Astrocyte (in vitro differentiated cells and primary cell): ENCODE measurements at places on chromosomes 2 and 18. TPM values are rescaled to one million over a fixed set of nuclear protein-coding genes. Genes with fewer than 3 reads are reported as not detected.

DNA sequence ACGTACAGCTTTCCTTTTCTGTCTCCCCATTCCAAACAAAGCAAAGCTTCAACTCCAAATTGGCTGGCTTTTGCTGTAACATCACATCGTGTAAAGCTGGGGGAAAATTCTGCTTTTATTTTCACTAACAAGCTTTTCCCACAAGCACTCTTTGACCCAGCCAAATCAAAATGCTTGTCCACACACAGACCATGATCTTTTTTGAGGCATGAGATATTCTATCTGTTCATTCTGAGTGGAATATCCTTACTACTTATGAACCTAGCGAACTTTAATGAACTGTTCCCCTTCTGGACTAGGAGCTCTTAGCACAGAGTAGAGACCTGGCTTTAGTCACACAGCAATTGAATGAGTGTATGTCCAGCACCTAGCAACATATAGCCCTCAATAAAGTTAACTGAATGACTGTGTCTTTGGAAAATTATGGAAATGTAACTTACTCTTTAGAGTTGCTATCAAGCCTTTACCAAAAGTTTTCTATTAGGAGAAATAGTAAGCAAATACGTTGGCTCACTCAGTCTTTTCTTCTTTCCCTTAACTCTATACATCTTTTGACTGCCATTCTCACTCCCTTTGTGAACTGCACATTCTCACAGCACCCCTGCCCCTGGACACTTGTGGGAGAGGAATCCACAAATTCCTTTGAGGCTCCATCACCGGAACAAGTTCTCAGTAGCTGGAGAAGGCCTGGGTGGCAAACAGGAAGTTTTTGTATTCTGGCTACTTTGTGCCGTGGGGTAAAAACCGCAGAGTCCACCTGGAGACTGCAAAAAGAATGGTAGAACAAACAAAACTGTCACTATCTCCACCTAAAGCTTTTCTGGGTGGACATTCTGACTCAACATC lies 1.3 kb upstream of the UBE2E3 start:
- peak; percentile 79 for DNase-seq

The FHOD3 gene
- 5.9 and 6.1 TPM in 2 replicates for total RNA-seq

The TRIM54 gene
- not detected in 2 replicates for total RNA-seq

GRCh38 chr2:46230677-46231425 lies 66.4 kb upstream of the EPAS1 start:
- no peak for DNase-seq

The PRKAG3 gene
- total RNA-seq: not detected in 2 replicates

- DNase-seq: no peak
These were observed 4.6 kb upstream of the CIB4 start for GRCh38 chr2:26645762-26646161.

DNA sequence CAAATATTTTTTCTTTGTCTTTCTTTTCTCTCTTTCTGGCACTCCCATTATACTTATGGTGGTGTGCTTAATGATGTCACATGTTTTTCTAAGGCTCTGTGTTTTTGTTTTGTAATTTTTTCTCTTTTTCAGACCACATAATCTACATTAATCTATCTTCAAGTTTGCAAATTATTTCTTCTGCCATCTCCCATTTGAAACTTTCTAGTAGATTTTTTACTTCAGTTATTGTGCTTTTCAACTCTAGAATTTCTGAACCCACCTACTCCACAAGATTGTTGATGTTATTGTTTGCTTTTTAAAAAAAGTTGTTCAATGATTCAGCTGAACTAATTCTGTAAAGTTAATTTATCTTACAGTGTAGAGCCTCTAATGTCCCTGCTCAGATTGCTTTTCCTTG lies 121.4 kb downstream of the SCN3A start:
- DNase-seq: no peak

DNA sequence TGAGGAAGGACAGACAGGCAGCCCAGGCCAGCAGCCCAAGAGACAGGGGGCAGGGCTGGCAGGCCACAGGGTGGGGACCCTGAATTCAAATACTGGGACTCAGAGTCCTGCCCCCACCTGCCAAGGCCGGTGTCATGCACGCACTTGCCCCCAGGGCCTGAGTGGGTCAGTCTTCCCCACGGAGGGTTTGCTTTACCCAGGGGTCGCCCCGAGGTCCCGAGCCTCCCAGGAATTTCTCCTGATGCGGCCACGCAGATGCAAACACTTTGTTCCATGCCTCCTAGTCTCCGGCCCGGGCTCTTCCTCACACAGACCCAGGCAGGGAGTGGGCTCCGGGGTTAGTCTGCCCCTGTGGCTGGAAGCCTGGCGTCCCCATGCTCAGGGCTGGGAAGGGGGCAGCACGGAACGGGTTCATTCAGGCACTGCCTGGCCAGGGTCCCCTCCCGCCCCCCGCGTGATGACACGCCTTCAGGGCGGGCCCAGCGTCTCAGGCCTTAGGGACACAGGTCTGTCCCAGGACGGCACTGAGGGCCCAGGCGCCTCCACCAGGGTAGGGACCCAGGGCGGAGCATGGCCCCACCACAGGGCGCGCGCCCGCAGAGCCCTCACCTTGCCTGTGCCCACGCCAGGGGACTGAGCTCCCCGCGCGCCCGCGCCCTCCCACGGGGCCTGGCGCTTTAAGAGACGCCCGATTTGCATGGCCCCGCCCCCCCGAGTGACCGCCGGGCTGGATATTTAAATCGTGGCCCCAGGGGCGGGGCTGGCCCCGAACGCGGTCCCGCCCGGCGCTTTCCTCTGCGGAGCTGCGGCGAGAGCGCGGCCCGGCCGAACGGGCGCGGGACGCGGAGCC lies at the start of gene SNED1:
Gene SNED1, plus strand, starts transcription at position 763 of the 850 bp plus-strand sequence. CDS start 220 bp downstream, outside the sequence.
- DNase-seq: peak; percentile 48

The KDM3A gene
- 76.2 and 83.4 TPM in 2 replicates for total RNA-seq

The AOX1 gene
- 1.6 and 3.4 TPM in 2 replicates for total RNA-seq
